ENCODE measurements at places on chromosomes 2 and 18.

DNA sequence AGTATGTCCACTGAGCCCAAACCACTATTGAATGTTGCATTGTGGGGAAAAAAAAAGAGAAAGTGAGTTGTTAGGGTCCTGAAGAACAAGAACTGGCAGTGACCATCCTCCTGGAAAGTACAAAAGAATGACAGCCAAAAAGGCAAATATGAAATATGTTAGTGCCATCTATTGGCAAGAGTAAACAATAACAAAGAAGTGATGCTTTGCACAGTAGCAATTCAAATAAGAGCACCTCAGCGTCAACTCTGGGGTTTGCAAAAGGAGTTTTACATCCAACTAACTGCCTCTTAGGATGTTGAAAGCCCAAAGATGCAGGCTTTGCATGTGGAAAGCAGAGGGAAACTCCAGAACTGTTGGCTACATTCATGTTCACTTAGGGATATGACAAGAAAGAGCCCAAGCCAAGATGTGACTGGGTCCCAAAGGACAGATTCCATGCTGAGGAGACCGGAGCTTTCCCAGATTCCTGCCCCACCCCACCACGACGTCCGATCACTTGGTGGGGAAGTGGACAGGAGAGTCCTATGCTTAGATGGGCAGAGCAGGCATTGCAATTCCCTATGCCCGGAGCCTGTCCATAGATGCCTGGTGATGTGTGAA is 15.6 kb downstream of the TRABD2A start:
- DNase-seq = peak; percentile 49

GRCh38 chr2:239548451-239548871 is 147.6 kb upstream of the HDAC4 start:
- no peak for DNase-seq

- DNase-seq = peak; percentile 82
Measured at GRCh38 chr18:9413576-9413975, 61.7 kb upstream of the RALBP1 start.

- peak; percentile 84 for DNase-seq
Measured at GRCh38 chr2:205188239-205189138, 493.8 kb upstream of the NRP2 start.

DNA sequence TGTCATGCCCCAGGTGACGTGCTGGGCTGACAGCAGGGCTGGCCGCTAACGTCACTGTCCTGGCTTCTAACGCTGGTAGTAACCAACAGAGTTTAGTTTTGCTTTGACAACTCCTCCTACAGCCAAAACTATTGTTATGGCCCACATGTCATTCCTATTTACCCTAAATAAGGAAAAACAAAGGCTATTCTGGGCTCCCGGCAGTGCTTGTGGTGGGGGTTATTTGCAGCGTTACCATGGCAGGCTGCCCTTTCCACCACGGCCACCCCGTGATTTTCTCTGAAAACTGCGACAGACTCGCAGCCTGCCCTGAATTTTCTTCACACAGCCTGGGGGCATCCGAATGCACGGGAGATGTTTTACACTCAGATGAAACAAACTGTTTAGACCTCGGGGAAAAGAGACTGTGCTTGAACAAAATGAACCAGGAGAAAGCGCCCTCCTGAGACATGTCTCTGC is 115.2 kb downstream of the FAM210A start:
- DNase-seq = peak; percentile 57

- peak; percentile 69 for DNase-seq
Measured at GRCh38 chr2:69083235-69083748, 70.3 kb downstream of the ANTXR1 start.

DNA sequence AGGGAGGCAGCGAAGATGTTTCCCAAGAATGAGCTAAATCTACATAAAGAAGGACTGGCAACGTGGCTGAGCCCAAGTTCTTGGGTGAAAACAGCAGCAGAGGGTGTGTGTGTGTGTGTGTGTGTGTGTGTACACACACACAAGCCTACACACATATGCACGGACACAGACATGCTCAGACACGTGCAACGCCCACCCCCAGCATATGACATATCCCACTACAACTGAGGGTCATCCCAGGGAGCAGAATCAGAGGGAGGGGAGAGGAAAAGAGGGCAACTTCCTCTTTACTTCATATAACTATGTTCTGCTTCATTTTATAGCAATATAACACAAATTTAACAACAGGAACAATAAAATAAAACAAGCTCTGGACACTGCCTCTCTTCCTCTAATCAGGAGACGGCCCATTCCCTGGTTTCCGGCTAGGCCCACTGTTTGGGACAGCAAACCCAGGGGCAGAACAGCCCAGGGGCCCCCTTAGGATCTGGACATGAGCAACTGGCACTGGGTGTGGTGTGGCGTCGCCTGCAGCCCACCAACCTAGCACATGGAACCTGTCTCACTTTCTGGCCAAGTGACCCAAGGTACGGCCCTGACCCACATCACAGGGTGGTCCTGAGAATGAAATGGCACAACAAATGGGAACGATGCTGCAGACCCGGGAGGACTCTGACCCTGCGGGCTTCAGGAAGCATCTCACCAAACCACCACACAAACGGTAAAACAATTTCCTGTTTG is 25.0 kb downstream of the FAM178B start:
- no peak for DNase-seq

GRCh38 chr2:239429473-239430350 is 28.9 kb upstream of the HDAC4 start:
- DNase-seq = no peak

GRCh38 chr2:46471-47345 is at the start of gene FAM110C:
FAM110C (minus strand) TSS chr2:46505; CDS start chr2:46385, 120 bp downstream.
- DNase-seq = peak; percentile 15

GRCh38 chr2:28990445-28990844 is 9.3 kb downstream of the TOGARAM2 start:
- DNase-seq = no peak

GRCh38 chr2:54668711-54669110 is 54.8 kb upstream of the EML6 start:
- DNase-seq = no peak

DNA sequence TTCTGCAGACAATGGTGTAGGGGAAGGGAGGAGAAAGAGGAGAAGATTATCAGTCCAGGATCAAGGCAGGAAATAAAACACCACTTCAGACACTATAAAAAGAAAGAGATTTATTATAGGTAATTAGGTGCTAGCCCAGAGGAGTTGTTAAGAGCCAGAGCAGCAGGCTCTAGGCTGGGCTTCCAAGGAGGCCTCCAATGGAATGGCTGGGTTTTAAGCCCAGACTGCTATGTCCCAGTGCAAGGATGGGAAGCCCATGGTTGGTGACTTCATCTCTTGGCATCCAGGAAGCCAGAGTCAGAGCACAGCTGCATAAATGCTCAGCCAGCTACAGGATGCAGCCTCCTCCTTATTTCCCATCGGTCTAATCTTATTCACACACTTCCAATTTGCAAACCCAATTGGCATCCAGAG is 95.6 kb downstream of the LAMA3 start:
- DNase-seq = peak; percentile 92

GRCh38 chr2:102251042-102251848 is 60.1 kb upstream of the IL1RL1 start:
- DNase-seq = peak; percentile 53

DNA sequence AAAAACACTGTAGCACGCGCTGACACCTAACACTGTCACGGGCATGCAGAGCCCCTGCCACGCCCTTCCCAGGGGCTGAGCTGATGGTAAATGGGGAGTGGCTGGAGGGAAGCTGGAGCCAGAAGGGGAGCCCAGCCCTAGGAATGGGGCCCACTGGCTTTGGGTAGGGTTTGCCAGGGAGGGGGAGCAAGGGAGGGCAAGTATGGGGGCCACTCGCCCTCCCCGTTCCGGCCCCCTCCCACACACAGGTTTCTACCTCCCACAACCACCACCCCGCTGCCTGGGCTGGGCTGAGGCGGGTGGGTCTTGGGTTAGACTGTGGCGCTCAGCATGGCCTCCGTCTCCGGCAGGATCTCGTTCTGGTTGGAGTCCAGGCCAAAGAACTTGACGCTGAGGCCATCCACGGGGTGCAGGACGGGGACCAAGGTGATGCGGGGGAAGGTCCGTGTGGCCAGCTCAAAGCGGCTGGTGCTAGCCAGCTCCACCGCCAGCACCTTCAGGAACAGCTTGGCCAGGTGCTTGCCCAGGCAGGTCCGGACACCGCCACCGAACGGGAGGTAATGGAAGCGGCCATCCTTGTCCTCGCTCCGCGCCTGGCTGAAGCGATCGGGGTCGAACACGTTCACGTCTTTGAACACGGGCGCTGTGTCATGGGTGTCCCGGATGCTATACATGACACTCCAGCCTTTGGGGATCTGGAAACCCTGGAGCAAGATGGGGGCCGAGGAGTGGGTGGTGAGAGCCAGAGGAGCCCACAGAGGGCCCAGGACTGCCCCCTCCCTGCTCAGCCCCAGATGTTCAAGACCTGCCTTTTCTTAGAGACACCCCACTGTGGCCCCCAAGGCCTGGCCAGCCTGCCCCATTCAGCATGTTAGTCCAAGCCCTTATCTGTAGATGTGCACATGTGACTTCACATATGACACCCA is 15.5 kb downstream of the CYP26B1 start:
- DNase-seq = no peak

- DNase-seq = no peak
Measured at GRCh38 chr2:458425-458815, 170.5 kb upstream of the ALKAL2 start.

DNA sequence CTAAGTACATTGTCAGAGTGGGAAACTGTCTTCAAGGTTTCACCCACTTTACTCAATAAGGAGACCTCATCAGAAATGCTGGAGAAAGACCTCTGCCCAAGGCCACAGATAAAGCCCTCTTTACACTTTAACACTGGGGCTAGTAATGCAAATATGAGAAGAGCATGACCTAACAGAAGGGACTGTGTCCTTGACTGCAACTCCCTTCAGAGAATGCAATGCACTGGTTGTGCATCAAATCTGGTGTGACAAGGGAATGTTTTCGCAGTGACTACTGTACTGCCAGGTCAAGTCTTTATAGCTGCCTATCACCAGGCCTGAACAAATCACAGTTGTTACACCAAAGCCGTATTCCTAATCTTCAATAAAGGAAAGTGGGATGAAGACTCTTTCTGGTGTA is 28.6 kb downstream of the CDH19 start:
- DNase-seq = no peak

- no peak for DNase-seq
Measured at GRCh38 chr2:233793465-233794127, 15.5 kb downstream of the MROH2A start.

GRCh38 chr2:3771576-3771975 is 68.2 kb downstream of the DCDC2C start:
- no peak for DNase-seq
